ENCODE measurements at places on chromosomes 5 and 9. TPM values are rescaled to one million over a fixed set of nuclear protein-coding genes. Genes with fewer than 3 reads are reported as not detected.

DNA sequence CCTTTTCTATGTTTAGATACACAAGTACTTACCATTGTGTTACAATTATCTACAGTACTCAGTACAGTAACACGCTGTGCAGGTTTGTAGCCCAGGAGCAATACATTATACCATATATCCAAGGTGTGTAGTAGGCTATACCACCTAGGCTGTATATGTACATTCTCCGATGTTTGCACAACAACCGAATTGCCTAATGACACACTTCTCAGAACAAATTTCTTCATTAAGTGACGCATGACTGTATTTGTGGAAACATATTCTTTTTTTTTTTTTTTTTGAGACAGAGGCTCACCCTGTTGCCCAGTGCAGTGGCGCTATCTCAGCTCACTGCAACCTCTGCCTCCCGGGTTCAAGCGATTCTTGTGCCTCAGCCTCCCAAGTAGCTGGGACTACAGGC, 4.0 kb upstream of the RAD23B start:
- DNase-seq, result no peak

DNA sequence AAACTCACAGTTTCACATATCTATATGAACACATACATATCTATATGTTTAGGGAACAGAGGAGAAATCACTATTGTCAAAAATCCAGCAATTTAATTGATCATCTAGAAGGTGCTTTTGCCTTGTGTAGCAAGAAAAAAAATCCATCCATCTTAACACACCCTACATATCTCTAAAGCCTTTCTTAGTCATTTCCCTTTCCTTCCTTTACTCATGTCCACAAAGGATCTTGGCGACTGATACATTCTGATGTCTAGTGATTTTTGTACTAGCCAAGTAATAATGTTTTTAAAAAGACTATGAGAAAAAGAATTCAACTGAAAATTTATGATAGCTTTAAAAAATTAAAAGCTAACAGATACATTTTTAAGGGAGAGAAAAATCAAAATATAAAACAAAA, 22.5 kb downstream of the ZDHHC21 start:
- DNase-seq, result peak; percentile 30

The MYORG gene
- 2.0 TPM for total RNA-seq

The ITK gene
- not detected for total RNA-seq

The REEP2 gene
- 33.3 TPM for total RNA-seq

DNA sequence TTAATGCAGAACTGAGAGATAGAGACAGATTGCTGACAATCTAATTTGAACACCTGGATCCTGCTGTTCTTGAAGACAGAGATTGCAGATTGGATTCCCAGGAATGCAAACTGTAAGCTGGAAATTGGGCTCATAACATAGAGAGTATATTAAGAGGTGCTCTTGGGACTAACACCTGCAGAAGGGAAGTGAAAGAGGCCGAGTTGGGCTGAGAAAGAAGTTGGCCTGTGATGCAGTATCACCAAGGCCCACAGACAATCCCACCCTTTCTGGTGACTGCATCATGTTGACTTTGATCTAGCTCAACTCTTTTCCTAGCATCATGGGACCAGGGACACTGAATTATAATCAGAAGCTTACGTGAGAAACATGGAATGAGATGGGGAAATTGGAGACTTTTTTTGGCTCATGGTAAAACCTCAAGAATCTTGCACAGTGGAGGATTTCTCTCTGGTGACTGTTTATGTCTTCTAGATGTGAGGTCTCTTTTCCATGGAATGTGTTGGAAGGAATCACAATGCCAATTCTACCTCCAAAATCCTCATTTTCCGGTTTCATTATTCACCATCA, 36.5 kb upstream of the NUDT12 start:
- no peak for DNase-seq

DNA sequence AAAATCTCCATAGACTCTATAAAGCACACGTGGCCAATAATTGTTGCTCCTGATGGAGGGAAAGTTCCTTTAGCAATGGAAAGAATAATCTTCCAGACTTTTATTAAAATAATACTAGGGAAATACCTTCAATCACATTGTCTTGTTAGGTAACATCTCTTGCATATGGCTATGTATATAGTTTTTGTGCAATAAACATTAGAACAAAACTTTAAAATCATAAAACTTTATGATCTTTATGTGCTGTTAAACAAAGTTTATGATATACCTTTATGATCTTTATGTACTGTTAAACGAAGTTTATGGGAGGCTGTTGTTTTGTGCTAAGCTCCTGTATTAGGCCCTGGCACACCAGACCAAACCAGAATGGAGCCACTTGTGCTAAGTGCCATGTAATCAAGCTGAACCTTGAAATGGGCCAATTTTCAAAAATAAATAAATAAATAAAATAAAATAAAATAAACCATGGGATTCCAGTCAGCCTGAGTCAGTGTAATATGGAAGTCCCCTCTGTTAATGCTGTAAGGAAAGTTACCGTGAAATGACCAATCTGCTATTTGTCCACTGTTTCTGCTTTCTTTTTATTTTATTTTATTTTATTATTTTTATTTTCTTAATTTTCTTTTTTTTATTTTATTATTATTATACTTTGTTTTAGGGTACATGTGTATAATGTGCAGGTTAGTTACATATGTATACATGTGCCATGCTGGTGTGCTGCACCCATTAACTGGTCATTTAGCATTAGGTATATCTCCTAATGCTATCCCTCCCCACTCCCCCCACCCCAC, 431.3 kb downstream of the SPATA31D1 start:
- DNase-seq, result no peak

DNA sequence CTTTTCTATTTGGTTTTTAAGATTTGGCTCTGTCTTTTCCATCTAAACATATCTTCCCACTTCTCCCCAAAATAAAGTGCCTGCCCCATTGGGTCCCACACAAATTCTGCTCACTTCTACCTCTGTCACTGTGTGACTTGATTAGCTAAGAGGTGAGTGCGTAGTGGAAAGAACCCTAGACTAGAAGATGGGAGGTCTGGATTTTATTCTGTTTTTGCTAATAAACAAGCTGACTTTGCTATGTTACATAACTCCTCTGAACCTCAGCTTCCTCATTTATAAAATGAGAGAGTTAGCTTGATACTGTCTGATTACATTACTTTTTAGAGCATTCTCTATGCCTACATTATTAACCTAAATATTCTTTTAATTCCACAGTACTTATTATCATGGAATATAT, 51.3 kb upstream of the PTGER4 start:
- no peak for DNase-seq

The INSL4 gene
- not detected for total RNA-seq
